B cell (primary cell): ENCODE measurements at places on chromosomes 13 and 19.

GRCh38 chr19:38731654-38732301, 12.5 kb downstream of the CAPN12 start:
- no peak for DNase-seq

GRCh38 chr19:45154064-45154827, 6.5 kb downstream of the NKPD1 start:
- DNase-seq = no peak

- no peak for DNase-seq
These were observed 8.4 kb upstream of the KLK14 start for GRCh38 chr19:51091126-51091525.

DNA sequence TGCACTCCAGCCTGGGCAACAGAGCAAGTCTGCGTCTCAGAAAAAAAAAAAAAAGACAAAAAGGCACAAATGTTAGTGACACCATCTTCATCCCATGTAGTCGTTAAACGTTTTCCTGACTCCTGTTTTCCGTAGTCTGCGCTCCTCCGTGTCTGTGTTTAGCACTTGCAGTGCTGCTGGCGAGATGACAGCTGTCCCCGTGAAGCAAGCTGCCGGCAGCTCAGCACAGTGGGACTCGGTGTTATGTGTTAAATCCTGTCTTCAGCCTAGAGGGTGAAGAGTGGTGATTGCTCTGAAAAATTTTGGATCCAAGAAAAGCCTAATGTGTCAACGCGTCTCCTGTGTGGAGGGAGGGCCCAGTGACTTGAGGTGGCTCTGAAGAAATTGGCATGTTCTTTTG, 18.4 kb downstream of the UBXN6 start:
- no peak for DNase-seq

DNA sequence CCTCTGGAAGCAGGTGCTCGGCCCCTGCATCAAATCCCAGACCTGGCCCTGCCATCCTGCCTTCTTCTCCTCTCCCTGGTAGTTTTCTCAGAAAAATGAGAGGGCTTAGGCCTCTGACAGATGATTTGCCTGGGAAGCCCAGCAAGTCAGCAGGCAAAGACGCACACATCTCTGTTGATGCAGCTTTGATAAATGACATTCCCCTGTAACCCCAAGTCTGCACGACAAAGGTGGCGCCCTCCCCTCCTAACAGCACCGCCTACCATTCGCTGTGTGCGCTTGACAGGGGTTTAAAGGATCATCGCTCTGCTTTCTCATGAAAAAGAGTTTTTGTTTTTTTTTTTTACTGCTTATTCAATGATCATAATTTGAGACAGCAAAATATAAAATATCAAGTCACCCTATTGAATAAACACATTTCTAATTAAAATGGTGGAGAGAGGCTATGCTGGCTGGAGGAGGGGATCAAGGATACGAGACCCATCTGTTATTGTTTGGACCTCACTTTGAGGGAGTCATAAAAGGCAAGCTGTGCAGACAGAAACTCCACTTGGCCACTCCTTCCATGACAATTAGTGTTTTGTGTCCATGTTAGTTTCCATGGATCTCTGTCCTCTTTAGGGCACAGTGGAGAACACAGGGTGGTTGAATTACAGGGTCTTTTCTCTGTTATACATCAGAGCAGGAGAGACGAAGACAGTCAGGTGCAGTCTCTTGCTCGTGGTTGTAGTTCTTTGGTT, 126.1 kb downstream of the FGF9 start:
- no peak for DNase-seq

- no peak for DNase-seq
These were observed 205.4 kb downstream of the PDS5B start for GRCh38 chr13:32791545-32792172.

- DNase-seq = no peak
These were observed 3.5 kb downstream of the USP12 start for GRCh38 chr13:27168086-27168485.

DNA sequence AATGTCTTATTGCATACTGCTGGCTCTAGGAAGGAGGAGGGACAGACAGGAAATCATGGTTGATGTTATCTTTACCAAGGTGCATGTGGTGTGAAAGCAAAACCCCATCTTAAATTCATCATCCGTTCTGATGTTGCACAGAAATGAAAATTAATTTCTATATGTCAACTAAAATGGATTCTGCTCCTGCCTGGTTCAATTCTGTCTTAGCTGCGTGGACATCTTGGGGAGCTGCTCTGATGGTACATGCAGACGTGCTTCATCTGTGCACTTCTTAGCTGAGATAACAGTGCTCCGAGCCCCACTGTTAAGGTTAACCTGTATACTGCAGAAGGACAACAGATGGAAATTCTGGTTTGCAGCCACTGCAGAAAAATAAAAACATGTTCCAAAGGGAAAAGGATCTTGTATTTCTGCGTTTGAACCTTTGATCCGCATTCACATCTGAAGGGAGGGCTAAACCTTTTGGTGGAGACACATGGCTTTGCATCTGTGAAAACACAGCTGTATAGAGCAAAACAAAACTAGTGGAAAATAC, 155.6 kb downstream of the TM9SF2 start:
- DNase-seq = peak; percentile 9

- no peak for DNase-seq
These were observed 55.9 kb downstream of the MTUS2 start for GRCh38 chr13:28875846-28876615.

DNA sequence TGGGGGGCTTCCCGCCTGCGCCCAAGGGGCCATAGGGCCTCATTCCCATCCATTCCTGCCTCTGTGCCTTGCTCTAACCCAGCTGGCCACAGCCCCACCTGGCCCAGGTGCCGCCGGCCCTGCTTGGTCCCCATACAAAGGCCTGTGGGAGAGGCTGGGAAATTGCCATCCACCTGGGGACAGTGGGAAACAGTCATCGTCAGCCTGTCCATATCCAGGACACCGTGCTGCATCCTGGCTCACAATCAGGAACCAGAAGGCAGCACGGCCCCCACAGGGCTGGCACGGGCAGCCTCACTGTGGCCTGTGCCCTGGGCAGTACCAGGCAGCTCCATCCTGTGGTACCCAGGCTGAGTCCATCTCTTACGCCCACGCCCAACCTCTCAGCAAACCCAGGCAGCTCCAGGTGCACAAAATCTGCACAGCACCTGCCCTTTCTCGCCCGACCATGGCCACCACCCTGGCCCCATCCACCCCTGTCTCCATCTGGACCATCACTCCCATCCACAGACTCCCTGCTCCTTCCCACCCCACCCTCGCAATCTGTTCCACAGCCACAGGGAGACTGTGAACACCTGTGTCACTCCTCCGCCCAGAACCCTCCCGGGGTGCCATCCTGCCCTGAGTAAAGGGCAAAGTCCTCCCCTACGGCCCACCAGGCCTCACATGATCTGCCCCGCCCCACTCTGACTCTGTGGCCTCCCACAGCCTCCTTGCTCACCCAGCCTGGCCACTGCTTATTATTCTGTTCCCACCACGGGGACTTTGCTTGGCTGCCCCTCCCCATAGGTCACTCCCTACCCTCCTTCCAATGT, 21.1 kb upstream of the FBXO27 start:
- DNase-seq = no peak

- DNase-seq = peak; percentile 9
These were observed 95.6 kb upstream of the HTR2A start for GRCh38 chr13:46992383-46992952.

- DNase-seq = no peak
These were observed 487.8 kb downstream of the DACH1 start for GRCh38 chr13:71378961-71379905.

DNA sequence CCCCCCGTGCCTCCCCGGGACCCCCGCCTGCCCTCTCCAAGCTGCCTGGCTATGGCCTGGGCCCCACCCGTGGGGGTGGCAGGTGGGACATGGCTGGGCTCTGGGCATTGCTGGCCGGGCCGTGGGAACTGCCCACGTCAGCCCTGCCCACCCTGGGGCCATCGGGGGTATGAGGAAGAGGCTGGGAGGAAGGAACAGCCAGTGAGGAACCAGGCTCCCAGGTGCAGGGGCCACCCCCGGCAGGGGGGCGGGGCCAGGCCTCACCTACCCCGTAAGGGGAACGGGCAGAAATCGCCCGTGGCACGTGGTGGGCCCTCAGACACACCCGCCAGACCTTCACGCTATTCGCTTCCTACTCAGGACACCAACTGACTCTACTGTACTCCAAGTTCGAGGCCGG, 22.4 kb downstream of the TCF3 start:
- DNase-seq = no peak

GRCh38 chr19:4806384-4806783, 14.8 kb downstream of the FEM1A start:
- DNase-seq = no peak

DNA sequence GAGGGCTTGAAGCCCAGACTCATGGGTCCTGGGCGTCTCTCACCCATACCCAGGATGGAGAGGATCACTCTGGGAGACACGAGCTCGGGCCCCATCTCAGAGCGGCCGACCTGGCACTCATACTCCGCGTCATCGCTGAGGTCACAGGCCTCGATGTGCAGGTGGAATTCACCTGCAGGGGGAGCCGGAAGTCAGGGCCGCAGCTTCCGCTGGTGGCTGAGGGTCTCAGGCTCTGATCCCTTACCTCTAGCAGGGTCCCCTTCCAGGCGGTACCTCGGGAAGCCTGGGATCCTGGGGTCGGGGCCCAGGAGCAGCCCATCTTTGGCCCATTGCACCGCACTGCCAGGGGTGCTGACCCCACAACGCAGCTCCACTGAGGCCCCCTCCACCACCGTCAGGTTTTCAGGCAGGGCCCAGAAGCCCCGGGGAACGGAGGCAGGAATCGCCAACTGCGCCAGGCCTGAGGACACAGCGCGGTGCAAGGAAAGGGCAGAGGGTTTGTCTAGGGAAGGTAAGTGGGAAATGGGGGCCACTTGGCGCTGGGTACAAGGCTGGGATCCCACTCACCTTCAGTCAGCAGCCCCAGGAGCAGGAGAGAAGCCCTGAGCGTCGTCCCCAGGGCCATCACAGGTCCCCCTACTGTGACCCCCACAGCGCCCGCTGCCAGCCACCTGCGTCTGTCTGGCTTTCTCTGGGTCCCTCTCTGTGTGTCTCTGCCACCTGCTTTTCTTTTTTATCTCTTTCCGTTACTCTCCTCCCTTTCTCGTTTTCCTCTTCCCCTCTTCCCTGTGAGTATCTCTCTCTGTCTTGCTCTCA, 883 bp downstream of the NPHS1 start:
- no peak for DNase-seq

DNA sequence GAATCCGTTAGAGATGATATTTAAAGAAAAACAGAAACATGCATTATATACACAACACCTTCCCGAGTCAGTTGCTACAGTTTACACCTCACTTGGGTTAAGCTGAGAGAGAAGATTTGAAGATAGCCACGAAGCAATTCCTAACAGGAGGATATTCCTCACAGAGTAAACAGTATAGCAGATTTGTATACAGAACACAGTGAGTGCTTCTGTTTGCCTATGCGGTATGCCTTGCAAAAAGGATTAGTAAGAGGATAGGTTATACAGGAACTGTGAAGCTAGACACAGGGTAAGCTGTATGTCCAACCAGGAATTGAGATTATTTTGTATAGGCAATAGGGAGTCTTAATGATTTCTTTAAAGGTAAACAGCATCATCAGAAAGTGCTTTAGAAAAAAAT, 471.8 kb downstream of the LIG4 start:
- DNase-seq = no peak

DNA sequence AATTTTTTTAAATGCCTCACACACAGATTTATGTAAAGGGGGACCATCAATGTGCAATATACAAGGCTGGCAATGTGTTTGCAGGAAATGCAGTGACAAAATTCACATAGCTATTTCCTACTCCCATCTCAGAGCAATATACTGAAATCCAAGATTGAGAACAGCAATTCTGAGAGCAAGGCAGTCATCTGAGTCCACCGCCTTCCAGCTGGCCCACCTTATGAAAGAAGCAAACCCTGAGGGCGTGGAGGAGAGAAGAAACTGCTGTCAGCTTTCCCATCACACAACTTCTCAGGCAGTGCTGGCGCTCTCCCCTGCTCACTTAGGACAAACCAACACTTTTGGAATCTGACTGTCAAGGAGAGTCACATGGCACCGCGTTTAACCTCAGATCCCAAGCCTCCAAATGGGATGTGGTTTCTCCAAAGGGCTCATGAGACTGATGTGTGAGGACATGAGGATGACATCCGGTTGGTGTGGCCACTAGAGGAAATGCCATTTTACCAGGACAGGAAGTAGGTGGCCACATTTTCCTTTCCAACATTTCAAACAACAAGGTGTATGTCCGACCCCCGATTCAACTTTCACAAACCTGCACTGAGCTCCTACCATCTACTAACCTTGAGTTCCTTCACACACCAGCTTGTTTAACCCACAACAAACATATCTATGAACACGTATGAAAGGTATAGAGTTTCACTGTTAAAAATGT, 3.7 kb upstream of the DOCK9 start:
- no peak for DNase-seq

DNA sequence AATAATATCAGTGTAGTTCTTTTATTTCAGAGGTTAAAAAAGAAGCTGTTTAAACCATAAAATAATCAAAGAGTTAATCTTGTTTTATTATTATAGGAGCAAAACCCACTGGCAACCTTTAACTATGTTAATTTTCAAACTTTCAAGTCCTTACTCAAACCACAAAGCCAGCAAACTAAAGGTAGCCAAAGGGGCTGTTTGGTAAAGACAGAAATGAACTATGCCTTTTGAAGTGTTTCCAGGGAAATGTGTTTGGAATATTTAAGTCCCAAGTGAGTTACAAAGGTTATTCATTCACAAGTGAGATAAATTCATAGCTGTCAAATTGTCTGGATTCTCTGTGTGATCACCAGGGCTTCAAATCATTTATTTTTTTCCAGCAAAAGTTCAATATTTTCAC, 264.7 kb downstream of the MZT1 start:
- no peak for DNase-seq

- DNase-seq = peak; percentile 55
These were observed 729 bp upstream of the MADCAM1 start for GRCh38 chr19:495402-496111.

GRCh38 chr13:109332506-109333499, 453.6 kb downstream of the IRS2 start:
- DNase-seq = no peak

DNA sequence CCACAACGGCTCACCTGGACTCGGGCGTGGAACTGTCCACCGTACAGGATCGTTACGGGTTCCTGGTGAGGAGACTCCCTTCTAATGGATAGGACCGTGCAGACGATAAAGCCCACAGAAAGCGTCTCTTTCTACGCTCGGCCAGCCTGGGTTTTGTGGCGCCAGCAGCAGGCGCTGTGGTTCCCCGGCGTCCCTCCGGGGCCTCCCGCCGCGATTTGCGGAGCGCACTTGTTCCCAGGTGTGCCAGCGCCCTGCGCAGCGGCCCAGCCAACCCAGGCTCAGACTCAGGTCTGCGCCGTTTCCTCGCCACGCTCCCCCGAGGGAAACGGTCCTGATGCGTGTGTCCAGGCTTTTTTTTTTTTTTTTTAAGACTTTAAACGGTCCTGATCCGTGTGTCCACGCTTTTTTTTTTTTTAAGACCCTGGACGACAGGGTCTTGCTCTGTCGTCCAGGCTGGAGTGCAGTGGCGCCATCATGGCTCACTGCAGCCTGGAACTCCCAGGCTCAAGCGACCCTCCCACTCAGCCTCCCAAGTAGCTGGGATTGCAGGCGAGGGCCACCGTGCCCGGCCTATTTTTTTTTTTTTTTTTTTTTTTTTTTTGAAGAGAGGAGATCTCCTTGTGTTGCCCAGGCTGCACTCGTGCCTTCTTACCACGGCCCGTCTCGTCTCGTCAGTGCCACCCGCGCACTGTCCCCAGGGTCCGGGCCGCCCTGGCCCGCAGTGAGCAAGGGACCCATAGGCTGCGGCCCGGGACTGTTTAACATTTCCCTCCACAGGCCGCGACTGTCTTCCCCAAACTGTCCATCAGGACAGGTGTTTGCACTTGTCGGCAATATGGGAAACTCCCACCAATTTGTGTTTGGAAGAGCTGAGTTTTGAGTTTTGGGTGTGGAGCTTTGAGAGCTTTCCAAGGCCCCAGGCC, 23.8 kb downstream of the GJA3 start:
- peak; percentile 48 for DNase-seq
